ENCODE measurements at places on chromosomes 4 and X. TPM values are rescaled to one million over a fixed set of nuclear protein-coding genes. Genes with fewer than 3 reads are reported as not detected.

Gene GPC3
- polyA plus RNA-seq = 3,263 TPM

DNA sequence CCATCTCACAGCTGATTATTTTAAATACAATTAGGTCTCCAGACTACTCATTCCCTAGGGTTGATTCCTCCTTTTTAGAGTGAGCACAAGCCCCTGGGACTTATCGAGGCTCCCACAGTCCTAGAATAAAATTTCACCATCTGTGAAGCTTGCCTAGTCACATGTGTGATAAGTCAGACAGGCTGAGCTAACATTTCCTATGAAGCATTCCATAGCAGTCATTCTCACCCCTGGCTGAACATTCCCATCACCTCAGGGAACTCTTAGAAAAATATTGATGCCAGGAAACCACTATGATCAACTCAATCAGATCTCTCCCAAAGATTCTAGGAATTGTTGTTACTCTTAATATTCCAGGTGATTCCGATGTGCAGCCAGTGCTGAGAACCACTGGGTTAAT lies 37.7 kb downstream of the ARHGEF9 start:
- no peak for DNase-seq

Gene F11
- polyA plus RNA-seq = 35.1 TPM

Gene NDST4
- not detected for polyA plus RNA-seq

Gene FAM236C
- polyA plus RNA-seq = not detected

DNA sequence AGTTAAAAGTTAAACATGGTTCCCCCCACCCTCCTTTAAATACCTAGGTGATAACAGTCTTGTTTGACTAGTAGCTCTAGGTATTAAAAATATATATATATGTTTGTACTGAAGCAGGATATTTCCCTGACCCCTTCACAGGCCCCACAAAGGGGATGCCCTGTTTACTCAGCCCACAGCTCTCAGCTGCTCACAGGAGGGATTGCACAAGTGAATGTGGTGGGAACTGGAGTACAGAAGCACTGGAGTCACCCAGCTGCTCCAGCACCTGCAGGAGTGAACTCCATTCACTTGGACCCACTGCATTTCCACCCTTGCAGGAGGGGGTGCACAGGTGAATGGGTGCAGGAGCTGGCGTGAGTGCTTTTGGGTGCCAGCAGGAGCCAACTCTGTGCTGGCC lies 99.3 kb upstream of the TLR3 start:
- peak; percentile 20 for DNase-seq

Gene EXOC1L
- polyA plus RNA-seq = not detected

DNA sequence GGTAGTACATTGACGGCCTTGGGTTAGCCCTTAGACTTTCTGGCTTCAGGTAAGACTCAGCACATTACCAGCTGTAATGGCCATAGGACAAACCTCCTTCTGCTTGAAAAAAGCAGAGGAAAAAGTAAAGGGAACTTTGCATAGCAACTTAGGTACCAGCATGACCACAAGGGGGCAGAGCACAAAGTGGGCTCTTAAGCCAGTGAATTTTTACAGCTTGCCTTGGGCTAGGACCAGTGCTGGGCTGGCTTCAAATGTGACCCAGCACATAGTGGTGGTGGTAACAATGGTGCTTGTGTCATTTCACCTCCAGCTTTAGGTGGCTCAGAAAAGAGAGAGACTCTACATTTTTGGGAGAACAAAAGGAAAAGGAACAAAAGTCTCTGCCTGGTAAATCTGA lies 66.1 kb downstream of the KLHL4 start:
- peak; percentile 3 for DNase-seq

DNA sequence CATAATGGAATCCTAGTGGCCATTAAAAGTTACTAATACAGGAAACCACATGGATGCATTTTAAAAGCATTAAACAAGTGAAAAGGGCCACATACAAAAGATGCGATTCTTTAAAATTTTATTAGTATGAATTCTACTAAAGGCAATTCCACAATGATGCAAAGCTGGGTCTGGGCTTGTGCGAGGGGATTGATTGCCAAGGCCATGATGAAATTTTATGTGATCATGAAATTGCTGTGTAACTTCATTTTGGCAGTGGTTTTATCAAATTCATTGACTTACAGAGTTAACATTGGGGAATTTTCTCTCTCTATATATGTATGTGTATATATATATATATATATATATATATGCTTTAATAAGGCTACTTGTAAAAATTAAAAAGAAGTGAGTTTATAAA lies 1142.5 kb upstream of the IGFBP7 start:
- DNase-seq = no peak
